ENCODE measurements at places on chromosomes 2 and 18.

- no peak for DNase-seq
Measured at GRCh38 chr2:240387325-240387668, 48.2 kb upstream of the GPC1 start.

GRCh38 chr2:160912276-160912675, 248.0 kb upstream of the TANK start:
- no peak for DNase-seq

DNA sequence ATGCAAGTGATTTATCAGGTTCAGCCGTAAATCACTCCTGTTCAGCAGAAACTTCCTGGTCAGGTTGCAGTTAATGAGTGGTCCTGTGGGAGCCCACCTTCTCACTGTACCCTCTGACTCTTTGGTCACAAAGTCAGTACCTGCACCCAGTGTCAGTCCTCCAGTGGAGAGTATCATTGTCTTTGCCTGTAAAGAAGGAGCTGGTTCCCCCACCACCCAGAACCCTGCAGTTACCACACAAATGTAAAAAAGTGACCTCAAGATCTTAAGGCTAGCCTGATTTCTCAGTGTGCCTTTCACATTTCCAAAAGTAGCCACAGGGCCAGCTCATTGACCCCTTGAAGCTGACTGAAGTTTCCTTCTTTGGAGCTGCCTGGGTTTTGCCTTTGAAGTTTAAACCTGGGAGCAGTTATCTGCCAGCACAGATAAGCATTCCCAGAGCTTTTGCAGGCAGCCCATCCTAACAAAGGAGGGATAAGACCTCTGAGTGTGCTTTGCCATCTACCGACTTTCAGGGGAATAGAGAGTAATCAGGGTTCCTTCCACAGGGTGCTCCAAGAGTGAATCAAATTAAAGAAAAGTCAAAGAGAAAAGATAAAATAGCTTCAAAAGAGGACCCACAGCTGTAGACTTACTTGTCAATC, 725.2 kb downstream of the CPS1 start:
- no peak for DNase-seq

- DNase-seq, result no peak
Measured at GRCh38 chr2:76829374-76830234, 692.6 kb downstream of the LRRTM4 start.

GRCh38 chr2:10964052-10964790, 52.5 kb downstream of the KCNF1 start:
- DNase-seq, result no peak

GRCh38 chr2:237296756-237297155, 117.2 kb downstream of the COL6A3 start:
- DNase-seq, result no peak

Measured in midbrain (tissue), 1 donor.